ENCODE measurements at places on chromosomes 5 and 9.

- DNase-seq: no peak
Measured at GRCh38 chr5:172111852-172112225, 76.2 kb downstream of the STK10 start.

GRCh38 chr9:119802621-119803020 is 433.4 kb upstream of the BRINP1 start:
- DNase-seq: peak; percentile 73

DNA sequence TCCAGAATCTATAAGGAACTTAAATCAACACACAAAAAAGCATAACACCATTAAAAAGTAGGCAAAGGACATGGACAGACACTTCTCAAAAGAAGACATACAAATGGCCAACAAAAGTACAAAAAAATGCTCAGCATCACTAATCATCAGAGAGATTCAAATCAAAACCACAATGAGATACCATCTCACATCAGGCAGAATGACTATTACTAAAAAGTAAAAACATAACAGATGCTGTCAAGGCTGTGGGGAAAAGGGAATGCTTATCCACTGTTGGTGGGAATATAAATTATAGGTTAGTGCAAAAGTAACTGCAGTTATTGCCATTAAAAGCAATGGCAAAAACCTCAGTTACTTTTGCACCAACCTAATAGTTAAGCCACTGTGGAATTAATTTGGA is 32.2 kb upstream of the SPATA31D4 start:
- no peak for DNase-seq

GRCh38 chr9:113246928-113247327 is 25.6 kb downstream of the SLC31A1 start:
- no peak for DNase-seq

- no peak for DNase-seq
Measured at GRCh38 chr5:10637944-10638343, 74.1 kb downstream of the ANKRD33B start.

DNA sequence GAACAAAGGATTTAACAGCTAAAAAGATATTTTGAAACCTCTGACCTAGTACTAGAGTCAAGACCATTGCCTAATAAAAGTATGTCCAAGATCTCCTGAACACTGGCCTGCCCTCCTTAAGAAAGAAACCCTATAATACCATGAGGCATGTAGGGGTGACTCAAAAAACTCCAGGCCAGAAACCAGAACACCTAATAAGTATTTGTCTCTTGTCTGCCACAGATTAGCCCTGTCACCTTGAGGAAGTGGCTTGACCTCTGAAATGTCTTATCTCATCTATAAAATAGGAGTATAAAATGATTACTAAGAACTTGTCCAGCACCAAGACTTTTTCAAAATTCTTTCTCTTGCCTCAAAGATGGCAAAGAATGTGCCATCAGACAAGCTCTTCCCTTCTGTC is 125.5 kb upstream of the RASGRF2 start:
- no peak for DNase-seq

DNA sequence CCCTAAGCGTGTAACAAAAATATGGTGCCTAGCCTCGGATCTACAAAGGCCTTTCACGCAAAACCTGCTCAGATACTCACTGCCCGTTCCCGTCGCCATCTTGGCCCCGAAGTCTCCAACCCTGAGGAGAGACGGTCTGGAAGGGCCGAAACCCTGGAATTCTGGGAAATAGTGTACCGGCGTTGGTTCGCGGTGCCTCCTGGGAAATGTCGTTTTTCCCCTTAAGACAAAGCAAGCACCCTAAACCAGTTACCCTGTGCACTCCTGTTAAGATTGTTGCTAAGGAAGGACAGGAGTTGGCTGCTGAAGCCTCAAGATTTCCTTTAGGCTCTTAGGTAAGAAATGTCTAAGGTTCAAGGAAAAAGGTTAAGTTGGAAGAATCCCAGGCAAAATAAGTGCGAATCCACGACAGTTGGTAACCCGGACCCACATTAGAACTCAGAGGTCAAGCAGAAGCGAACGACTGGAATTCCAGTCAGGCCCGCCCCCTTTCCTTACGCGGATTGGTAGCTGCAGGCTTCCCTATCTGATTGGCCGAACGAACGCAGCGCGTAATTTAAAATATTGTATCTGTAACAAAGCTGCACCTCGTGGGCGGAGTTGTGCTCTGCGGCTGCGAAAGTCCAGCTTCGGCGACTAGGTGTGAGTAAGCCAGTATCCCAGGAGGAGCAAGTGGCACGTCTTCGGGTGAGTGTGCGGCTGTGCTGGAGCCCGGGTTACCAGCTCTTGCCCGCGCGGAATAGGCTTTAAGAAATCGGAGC is at the start of the genes BRD8 and KIF20A:
Gene BRD8, minus strand, starts transcription at position 115 of the 761 bp plus-strand sequence. Its CDS starts 16 bp downstream, at position 99.
Gene KIF20A, plus strand, starts transcription at position 597 of the 761 bp plus-strand sequence. CDS start 569 bp downstream, outside the sequence.
- peak; percentile 86 for DNase-seq

DNA sequence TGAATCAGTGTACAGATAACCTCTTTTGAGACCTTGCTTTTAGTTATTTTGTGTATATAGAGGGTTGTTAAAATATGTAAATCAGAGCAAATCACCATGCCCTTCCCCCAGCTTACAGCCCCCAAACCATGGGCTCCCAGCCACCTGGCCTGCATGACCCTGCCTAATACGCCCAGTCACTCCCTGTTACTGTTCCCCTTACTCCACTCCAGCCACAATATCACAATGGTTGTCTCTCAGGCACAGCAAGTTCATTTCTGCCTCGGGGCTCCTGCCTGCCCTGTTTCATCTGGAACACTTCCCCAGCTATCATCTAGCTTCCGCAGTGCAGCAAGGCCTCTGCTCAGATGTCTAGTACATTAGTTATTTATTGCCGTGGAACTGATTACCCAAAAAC is 5.0 kb upstream of the CARD19 start:
- DNase-seq: no peak

- DNase-seq: no peak
Measured at GRCh38 chr5:16976625-16977008, 40.5 kb upstream of the MYO10 start.

GRCh38 chr5:122195802-122196394 is 66.6 kb downstream of the ZNF474 start:
- DNase-seq: peak; percentile 27

DNA sequence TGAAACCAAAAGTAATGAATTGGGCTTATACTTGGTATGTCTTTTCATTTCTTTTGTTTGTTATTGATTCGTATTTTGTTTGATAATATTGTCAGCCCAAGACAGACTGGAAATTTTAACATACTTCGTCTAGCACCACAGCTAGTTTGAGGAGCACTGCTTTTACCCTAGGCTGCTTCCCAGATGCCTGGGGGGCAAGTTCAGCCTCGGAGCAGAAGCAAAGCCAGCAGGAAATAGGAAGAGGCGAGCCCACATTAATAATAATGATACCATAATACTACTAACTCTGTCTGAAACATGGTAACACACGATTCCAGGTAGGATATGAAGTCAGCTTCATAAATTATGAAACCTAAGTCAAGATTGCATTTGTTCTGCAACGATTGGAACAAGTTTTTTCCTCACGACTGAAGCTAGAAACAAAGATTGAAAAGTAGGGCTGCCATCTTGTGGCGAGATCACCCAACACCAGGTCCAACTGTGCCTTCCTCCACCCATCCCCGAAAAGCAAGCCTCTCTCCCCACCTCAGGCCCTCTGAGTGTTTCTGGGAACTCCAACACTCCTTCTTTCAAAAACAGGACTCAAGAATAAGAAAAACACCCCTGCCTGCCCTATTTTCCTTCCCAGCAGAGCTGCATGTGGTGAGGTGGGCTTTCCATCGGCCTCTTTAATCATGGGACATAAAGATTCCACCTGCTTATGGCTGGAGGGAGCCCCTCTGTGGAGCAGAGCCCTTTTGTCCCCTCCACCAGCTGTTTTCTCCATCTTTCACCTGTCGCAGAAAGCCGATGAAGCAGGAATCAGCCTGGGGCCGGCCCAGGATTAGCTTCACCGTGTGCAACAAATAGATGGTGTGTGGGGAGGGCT is 236.4 kb downstream of the CAAP1 start:
- DNase-seq: no peak

GRCh38 chr9:90847971-90848370 is 46.4 kb downstream of the SYK start:
- DNase-seq: no peak

GRCh38 chr5:90991201-90991600 is 391.9 kb downstream of the ARRDC3 start:
- DNase-seq: no peak

GRCh38 chr5:171226864-171227263 is 82.2 kb upstream of the TLX3 start:
- DNase-seq: no peak

GRCh38 chr5:135491552-135492318 is 39.6 kb upstream of the TIFAB start:
- DNase-seq: no peak

DNA sequence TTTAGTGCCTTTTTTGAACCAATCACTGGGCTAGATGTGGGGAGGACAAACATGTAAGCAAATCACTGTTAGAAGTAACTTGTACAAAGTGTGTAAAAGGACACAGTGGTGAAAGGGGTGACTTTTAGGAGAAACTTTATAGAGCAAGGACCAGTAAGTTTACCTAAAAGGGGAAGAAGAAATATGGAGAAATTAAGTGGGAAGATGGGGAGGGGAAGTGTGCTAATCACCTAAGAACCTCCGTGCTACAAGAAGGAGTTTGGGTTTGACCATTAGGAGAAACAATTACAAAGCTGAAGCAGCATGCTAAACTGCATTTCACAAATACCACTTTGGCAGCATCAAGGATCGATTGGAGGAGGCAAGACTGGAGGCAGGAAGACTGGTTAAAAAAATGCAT is 17.3 kb downstream of the ITGA1 start:
- DNase-seq: no peak

GRCh38 chr5:102529031-102529430 is 30.2 kb upstream of the SLCO6A1 start:
- no peak for DNase-seq

DNA sequence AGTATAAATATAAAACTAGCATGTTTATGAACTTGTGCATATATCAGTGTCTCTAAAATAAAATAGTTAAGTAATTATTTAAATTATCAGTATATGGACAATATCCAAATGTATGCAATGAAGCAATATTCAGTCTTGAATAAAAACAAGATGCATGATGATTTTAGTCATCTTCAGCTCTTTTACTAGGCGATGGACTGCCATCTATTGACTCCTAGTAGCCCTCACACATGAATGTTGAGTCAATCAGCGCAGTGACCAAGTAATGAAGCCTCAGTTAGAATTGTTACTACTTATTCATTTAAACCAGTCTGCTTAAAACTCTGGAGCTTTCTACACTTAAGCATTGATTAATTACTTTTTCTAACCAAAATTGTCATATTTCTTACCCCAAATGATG is 92.9 kb upstream of the GRHPR start:
- DNase-seq: no peak

DNA sequence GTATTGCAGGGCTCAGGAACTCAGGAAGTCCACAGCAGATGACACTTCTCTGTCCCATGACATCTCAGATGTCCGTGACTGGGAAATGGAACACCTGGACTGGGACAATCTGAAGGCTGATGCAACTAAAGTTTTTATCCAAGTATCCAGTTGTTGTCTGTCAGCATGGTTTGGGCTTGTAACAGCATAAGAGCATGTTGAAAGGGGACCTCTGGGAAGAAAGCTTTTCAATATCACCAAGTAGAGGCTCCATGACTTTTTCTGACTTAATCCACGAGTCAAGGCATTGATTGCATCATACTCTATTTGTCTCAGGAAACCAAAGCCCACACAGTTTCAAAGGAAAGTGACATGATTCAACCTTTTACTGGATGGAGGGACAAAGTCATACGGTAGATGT is 807.7 kb downstream of the MTRR start:
- no peak for DNase-seq

DNA sequence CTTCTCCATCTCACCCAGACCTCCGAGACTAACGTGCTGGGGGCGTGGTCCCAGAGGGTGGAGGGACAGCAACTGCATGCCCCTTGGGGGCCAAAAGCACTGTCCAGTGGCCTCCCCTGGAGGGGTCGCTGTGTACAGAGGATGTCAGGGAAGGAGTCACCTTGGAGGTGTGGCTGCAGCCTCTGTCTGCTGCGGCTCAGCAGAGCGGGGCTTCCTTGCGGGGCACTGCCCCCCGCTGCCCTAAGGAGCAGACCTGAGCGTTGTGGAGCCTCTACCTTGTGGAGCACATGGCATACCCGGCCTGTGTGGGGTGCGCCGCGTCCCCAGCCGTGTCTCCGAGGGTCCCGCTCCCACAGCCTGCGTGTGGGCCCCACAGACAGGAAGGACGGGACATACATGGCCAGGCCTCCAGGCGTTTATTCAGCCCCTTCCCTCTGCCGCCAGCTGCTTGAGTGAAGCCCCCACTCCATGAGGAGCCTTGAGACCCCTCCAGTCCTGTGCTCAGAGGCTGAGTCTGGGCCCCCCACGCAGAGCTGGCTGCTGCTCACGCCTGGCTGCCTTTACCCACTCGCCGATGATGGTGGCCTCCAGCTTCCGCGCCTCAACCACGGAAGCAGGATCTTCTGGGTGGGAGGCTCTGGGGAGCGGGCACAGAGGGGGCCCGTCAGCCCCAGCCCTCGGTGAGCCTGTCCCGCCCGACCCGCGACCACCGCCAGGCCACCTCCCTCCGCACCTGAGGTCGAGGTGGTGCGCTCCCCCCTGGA is 4.2 kb downstream of the DPP7 start:
- DNase-seq: no peak

DNA sequence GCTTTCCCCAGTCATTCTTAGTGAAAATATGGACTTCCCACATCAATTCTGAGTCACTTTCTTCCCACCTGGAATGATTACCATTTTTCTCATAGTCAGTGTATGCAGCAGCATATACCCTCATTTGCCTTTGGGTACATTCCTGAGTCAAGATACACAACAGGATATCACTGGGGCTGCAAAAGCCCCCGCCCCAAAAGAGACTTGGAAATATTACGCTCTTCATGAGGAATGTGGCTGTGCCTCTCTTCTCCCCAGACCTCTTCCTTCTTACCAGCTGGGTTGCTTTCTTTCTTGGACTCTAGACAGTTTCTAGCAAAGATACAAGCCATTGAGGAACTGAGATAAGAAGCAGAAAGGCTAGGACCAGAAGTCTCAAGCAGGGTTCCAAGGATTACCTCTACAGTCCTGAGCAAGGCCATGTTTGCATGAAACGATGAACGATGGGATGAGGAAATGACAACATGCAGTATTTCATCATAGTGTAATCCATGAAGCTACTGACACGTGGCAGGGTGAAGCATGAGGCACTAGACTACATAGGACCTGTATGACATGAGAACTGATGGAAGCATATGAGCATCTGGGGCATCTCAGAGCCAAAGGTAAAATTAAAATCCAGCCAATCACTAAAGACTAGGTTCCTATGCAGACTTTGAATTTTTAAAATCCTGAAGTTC is 218.1 kb downstream of the RAB3C start:
- no peak for DNase-seq

DNA sequence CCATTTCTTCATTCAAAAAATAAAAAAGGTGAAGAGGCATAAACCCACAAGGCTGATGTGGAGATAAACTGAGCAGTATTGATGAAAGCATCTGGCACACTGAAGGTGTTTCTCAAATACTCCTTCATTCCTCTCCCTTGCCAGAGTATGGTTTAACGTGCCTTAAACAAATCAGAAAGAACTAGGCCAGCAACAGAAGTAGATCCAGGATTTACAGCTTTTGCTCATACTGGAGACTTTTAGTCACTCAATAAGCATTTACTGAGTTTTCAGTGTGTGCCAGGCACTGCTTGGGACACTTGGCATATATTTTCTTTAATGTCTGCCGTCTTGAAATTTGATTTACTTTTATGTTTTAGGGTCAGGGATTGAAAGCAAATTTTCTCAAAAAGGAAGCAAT is 53.0 kb downstream of the BNC2 start:
- DNase-seq: no peak
